GM12865 (cell line): ENCODE measurements at places on chromosomes 3 and 15.

GRCh38 chr3:184110316-184110725 lies 13.5 kb downstream of the HTR3E start:
- no peak for DNase-seq

- DNase-seq: no peak
Observed at GRCh38 chr3:166279636-166280035, 442.4 kb upstream of the BCHE start.

- DNase-seq: no peak
Observed at GRCh38 chr3:148066802-148067201, 630.9 kb upstream of the AGTR1 start.

- DNase-seq: no peak
Observed at GRCh38 chr15:95603802-95604201, 726.7 kb upstream of the NR2F2 start.

DNA sequence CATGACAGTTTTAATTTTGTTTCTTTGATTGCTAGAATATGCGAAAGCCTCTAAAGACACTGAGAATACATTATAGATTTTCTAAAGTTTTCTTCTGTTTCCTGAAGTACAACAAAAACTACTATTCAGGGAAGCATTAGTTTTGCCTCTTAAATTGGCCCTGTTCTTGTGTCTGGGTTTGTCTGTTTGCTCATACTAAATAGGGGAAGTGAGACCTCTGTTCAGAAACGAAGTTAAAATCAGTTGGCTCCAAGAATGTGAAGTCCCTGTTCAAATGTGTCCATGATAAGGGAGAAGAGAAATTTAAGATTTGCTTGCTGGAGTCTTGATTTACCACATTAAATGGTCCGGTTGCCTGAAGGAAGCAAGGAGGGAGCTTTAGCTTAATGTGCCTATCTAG lies 327.3 kb upstream of the GBE1 start:
- peak; percentile 42 for DNase-seq

DNA sequence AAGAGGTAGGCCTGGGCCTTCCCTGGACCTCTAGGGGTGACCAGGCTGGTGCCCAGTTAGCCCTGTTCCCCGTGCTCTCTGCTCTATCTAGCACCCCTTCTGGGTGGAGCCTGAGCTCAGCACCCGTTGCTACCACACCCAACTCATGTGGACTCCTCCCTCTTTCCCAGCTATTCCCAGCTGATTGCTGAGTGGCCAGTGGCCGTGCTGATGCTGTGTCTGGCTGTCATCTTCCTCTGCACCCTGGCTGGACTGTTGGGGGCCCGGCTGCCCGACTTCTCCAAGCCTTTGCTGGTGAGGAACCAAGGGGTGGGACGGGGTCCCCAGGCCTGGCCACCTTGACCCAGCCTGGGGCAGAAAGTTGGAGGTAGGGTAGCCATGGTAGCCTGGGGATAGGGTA lies 6.2 kb downstream of the DISP2 start:
- DNase-seq: no peak

DNA sequence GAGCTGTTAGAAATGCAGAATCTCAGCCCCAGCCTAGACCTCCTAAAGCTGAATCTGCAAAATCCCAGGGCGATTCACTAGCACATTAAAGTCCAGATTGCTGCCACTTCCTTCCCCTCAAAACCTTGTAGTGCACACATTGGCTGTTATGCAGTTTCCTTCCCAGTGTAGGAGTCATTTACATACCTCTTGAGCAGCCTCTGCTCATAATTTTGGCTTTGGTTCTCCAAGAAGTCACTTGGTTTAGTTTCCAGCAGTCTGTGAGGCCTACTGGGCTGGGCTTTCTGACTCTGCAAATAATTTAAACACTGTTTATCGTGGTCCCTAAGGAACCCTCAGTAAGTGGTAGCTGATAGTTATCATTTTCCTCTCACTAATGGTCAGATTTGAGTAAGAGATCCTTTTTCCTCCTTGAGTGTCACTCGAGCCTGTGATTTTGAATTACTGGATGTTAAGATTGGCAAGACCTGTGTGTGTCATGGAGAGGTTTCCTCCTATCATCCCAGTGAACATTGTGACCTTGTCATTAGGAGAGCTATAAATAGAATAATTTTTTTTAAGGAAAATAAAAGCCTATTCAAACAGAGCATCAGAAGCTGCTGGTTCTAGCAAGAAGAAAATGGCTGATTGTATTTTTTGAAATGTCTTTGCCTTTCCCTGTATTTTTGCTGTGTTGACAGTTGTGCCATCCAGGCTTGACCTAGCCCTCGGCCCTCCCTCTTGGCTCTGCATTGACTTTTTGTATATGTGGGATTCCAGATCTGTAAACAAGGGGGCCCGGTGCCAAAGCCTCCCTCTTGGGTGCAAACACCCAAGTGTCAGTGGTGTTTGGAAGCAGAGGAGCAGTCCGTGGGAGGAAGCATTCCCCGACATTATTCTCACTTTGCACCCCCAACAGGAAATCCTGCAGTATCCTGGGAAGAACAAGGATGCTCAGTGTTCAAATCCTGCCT lies 134.8 kb upstream of the ANKRD28 start:
- DNase-seq: no peak

GRCh38 chr3:23950293-23950692 lies 5.2 kb downstream of the NR1D2 start:
- DNase-seq: peak; percentile 34

GRCh38 chr3:141073580-141073979 lies 22.4 kb downstream of the SPSB4 start:
- DNase-seq: no peak

DNA sequence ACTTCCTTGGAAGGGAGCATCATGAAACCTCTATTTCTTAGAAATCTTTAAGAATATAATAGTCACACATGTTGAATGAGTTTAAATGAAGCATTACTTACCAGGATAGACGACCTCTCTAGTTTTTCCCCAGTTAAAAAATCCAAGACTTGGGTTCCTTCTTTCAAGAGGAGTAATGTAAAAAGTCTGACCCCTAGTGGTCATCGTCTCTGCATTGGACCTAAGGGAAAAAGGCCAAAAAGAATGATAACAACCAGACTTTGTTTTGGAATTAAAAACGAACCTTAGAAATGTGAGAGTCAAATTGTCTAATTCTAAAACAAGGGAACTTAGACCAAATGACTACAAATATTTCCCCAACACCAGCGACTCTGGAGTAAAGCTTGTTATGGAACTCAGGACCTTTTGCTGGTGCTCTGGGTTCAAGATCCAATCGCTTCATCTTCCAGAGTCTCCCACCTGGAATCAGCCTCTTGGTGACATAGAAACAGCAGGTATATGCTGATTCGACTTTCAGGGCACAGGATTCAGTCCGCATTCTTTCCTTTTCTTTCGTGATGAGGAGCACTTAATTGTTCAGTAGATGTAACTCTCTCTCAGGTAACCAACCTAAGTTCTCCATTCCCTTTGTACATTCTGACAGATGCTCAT lies 214.8 kb upstream of the TPRG1 start:
- DNase-seq: peak; percentile 45

DNA sequence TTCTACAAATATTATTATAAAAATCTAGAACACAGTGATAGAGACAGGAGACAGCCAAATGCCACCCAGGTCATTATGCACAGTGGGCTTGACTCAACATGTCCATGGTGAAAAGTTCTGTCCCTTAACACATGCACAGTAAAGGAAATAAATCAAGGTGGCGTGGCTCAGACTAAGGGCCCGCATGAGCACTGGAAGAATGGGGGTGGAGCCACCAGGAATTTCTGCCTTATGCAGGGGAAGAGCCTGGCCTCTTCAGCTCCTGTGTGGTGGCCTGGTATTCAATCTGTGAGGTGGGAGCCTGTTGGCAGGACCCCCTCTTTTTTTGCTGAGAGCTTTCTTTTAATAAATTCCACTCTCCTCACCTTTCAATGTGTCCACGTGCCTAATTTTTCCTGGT lies 17.2 kb upstream of the SPG21 start:
- no peak for DNase-seq

DNA sequence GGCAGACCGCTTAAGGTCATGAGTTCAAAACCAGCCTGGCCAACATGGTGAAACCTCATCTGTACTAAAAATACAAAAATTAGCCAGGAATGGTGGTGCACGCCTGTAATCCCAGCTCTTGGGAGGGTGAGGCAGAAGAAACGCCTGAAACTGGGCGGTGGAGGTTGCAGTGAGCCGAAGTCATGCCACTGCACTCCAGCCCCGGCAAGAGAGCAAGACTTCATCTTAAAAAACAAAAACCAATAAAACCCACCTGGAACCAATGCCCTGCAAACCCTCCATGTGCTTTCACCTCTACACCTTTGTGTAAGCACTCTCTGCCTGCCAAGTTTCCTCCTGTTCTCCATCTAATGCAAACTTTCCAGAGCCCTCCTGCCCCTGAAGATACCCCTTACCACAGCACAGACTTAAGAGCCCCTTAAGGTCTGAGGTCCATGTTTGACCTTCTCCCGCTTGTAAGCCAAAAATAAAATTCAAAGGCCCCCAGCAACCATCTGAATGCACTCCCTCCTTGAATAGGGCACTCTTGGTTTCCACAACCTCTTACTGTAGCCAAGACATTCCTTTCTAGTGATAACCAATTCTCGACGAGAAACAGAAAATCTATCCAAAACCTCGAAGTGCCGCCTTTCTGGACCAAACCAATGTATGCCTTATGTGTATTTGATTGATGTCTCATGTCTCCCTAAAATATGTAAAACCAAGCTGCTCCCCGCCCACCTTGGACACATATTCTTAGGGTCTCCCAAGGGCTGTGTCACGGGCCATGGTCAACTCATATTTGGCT lies 3.0 kb downstream of the RPL32 start:
- DNase-seq: no peak

- no peak for DNase-seq
Observed at GRCh38 chr3:100780071-100780622, 70.9 kb downstream of the TFG start.

- peak; percentile 2 for DNase-seq
Observed at GRCh38 chr3:63193647-63194046, 84.5 kb upstream of the SYNPR start.

DNA sequence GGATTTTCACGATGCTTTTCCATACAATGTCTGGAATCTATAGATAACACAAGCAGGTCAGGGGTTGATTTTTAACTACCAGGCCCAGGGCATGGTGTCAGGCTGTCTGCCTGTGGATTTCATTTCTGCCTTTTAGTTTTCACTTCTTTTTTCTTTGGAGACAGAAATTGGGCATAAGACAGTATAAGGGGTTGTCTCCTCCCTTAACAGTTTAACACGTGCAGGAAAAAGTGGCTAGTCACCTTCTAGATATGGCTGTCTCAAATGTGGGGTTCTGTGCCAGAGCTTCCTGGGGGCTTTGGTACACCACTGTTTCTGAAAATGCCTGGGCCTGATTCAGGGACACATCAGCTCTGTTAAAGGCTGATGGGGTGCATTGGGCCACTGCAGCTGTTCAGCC lies 7.4 kb upstream of the ZNF589 start:
- DNase-seq: no peak

GRCh38 chr3:23256741-23257435 lies 53.8 kb downstream of the UBE2E2 start:
- no peak for DNase-seq

GRCh38 chr15:61393524-61393923 lies 164.4 kb upstream of the RORA start:
- no peak for DNase-seq

- DNase-seq: no peak
Observed at GRCh38 chr15:25431836-25432561, 6.8 kb downstream of the UBE3A start.

GRCh38 chr15:93048759-93049161 lies 40.3 kb downstream of the RGMA start:
- no peak for DNase-seq

- no peak for DNase-seq
Observed at GRCh38 chr15:88616240-88616639, 4.9 kb upstream of the AEN start.

GRCh38 chr3:187925326-187925725 lies 180.1 kb upstream of the BCL6 start:
- DNase-seq: no peak

DNA sequence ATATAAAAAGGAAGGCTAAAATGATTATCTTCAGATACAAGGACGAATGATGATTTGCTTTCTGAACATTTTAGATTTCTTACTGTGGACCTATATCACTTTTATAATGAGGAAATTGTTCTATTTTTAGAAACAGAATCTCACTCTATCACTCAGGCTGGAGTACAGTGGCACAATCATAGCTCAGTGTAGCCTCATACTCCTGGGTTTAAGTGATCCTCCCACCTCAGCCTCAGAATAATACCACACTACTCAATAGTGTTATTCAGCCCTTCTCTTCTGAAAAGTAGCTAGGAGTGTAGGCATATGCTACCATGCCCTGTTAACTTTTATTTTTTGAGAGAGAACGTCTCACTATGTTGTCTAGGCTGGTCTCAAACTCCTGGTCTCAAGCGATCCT lies 15.8 kb downstream of the DNAJC13 start:
- DNase-seq: no peak

- DNase-seq: peak; percentile 19
Observed at GRCh38 chr3:57112206-57112605, 51.7 kb downstream of the SPATA12 start.

DNA sequence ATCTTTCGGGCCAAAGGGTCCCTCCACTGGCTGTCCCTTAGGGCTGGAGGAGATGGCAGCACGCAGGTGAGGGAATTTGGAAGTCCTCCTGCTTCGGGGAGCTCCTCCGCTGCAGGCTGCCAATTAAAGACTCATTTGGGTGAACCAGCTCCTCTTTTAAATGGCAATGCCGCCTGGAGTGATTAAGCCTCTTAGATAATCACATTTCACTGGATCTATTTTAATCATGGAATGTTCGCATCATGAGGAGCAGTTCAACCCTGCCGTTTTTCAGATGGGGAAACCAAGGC lies 117.9 kb downstream of the LIPC start:
- no peak for DNase-seq

DNA sequence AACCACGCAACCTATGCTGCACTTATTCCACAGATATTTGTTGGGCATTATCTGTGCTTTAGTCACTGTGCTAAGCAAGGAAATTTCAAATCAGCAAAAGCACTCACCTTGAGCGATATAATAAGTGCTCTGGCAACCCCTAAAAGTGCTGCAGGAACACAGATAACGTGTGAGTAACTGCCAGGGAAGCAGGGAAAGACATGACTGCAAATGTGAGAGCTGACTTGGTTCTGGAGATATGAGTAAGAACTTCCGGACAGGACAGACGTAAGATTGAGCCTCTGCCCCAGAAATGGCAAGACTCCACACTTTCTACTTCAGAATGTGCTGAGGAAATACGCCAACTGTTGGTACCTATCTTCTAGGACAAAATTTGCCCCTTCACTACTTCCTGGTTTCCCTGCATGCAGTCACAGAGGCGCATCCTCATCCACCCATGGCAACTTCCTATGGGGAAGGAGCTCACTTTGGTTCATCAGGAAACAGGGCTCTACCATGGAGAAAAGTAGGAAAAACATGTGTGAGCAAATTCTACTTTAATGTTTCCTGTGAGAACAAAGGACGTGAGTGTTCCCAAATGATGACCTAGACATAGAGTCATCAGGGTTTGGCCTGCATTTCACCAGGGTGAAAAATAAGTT lies 41.7 kb downstream of the AQP9 start:
- peak; percentile 9 for DNase-seq

- no peak for DNase-seq
Observed at GRCh38 chr15:36769098-36769497, 189.7 kb downstream of the CDIN1 start.

- DNase-seq: no peak
Observed at GRCh38 chr15:74823324-74823723, 3.1 kb upstream of the CPLX3 start.

- DNase-seq: no peak
Observed at GRCh38 chr3:48271763-48272498, 31.0 kb downstream of the ZNF589 start.
